Stomach (tissue), 19 donors: ENCODE measurements at places on chromosomes 7 and 10. TPM values are rescaled to one million over a fixed set of nuclear protein-coding genes. Genes with fewer than 3 reads are reported as not detected.

The FAM13C gene
- total RNA-seq = 47.3 TPM

The CDNF gene
- total RNA-seq = 212 TPM

DNA sequence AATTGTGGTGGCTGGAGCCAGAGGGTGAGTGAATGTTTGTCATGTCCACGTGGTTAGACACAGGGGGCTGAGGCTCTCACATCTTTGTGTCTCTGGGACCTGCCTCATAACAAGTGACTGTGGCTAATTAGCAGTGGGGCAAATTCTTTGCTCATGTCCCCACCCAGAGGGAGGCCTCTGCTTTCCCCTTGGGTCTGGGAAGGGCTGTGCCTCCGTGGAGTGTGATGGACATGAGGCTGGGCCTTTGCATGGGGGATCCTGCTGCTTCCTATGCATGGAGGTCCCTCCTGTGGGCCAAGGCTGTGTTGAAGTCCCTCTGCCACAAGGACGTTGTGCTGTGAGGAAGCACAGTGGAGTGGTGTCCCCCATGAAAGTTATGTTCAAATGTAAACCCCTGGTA, 327.4 kb upstream of the SHH start:
- H3K4me1 ChIP-seq = no peaks in the 10 kb centered on the region
- H3K36me3 ChIP-seq = no peaks in the 10 kb centered on the region
- no peak overlapping the region for H3K4me3 ChIP-seq
- no peak overlapping the region for H3K27ac ChIP-seq
- H3K27me3 ChIP-seq = no peaks in the 10 kb centered on the region

The CPA2 gene
- 65.8 TPM for total RNA-seq

DNA sequence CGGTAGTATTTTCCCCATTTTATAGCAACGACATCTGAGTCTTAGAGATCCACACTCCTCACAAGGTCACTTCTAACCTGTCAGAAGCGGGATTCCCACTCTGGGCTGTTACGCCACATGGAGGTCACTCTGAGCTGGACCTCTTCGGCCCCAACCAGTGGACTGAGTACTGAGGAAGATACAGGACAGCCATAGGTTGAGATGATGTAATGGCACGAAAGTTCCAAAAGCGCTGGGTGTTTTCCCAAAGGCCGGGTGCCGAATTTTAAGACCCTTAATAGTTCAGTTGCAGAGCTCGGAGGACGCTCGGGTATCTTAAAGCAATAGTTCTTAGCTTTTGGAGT, 699 bp downstream of the GHITM start:
- H3K4me3 ChIP-seq = peak overlapping the region; percentile 97
- no peaks in the 10 kb centered on the region for H3K27me3 ChIP-seq
- peaks cover 12% of the 10 kb centered on the region for H3K4me1 ChIP-seq
- H3K36me3 ChIP-seq = peaks cover 37% of the 10 kb centered on the region
- no peak for DNase-seq

DNA sequence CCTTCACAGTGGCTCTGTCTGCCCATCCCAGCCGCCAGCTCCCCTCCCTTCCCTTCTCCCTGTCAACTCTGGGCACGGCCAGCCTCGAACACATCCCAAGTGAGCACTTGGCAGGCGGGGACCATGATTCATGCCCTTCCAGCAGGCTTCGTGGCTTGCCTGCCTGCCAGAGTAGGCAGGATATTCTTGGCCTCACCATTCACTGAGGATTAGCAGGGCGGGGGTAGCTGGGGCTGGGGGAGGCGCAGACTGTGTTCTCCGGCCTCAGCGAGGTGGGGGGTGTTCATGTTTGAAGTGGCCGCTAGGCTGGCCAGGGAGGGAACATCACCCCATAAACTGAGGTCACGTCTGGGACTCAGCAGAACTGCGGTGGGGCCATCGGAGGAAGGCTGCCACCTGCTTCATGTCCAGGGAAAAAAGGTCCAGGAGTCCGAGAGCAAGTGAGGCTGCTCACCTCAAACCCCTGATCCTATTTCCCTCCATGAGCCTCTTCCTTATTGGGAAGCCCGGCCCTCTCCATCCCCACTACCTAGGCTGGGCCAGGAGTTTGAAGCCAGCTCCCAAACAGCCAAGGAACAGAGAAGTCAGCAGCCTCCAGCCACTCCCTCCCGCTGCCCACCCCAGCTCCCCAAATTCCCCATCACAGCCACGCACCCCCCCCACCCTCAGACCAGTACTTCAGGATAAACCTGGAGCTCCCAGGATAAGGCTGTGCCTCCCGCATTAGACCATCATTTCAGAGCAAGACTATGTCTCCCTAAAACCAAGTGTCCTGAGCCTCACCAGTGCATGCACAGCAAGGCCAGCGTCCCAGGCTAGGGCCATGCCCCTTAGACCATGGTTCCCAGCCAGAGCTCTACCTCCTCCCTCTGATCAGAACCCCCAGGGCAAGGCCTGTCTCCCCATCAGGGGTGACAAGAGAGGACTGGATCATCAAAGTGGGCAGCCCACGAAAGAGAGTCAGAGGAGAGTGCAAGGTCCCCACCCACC, 42.8 kb upstream of the RABGEF1 start:
- H3K36me3 ChIP-seq = no peaks in the 10 kb centered on the region
- H3K4me3 ChIP-seq = no peak overlapping the region
- H3K27ac ChIP-seq = peak overlapping the region; percentile 59

DNA sequence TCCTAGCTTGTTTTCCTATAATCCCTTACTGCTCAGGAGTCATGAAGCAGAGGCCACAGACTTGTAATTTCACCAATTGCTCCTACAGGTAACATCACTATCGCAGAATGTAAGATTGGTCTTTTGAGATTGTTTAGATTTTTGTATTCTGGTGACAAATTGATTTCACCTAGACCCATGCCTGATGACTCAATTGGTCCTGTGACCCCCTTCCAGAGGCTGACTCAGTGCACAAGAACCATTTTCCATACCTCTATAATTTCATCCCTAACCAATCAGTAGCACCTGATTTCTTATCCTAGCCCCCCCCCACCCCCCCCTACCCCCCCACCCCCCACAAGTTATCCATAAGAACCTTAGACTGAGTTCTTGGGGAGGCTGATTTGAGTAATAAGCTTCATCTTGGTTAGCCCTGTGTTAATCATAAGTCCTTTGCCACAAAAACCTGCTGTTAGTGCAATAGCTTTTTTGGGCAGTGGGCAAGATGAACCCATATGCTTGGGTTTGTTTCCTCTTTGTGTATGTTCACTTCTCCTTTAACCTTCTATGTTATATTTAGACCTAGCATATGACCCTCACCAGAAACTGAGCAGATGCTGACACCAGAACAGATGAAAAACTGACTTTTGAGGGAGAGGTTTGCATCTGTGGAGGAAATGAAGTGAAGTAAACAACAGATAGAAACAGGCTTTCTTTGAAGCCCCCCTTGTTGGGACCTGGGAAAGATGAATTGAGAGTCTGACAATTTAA, 187.1 kb downstream of the KIF20B start:
- peak; percentile 20 for DNase-seq
- peak overlapping the region; percentile 2 for H3K27ac ChIP-seq
- no peaks in the 10 kb centered on the region for H3K27me3 ChIP-seq
- H3K4me3 ChIP-seq = no peak overlapping the region
- H3K4me1 ChIP-seq = no peaks in the 10 kb centered on the region

DNA sequence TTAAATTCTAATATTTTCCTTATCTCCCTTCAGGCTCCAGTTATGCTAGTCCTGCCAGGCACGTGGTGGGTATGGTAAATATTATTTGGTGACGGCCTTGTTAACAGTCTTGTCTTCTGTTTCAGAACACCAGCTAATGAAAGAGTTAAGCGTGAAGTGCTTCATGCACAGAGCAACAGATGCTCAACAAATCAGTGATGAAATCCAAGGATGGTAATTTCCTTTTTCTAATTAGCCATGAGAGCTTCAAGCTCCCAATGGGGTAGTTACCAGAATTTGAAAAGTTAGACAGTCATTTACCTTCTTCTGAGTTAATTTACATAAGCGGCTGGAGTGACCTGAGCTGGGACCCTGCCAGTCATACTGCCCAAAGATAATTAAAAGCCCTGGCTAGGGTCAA, 1.9 kb upstream of the OTUD1 start:
- no peak for DNase-seq
- H3K27me3 ChIP-seq = no peaks in the 10 kb centered on the region
- H3K36me3 ChIP-seq = no peaks in the 10 kb centered on the region
- no peak overlapping the region for H3K4me3 ChIP-seq
- peaks cover 22% of the 10 kb centered on the region for H3K4me1 ChIP-seq
- no peak overlapping the region for H3K27ac ChIP-seq

DNA sequence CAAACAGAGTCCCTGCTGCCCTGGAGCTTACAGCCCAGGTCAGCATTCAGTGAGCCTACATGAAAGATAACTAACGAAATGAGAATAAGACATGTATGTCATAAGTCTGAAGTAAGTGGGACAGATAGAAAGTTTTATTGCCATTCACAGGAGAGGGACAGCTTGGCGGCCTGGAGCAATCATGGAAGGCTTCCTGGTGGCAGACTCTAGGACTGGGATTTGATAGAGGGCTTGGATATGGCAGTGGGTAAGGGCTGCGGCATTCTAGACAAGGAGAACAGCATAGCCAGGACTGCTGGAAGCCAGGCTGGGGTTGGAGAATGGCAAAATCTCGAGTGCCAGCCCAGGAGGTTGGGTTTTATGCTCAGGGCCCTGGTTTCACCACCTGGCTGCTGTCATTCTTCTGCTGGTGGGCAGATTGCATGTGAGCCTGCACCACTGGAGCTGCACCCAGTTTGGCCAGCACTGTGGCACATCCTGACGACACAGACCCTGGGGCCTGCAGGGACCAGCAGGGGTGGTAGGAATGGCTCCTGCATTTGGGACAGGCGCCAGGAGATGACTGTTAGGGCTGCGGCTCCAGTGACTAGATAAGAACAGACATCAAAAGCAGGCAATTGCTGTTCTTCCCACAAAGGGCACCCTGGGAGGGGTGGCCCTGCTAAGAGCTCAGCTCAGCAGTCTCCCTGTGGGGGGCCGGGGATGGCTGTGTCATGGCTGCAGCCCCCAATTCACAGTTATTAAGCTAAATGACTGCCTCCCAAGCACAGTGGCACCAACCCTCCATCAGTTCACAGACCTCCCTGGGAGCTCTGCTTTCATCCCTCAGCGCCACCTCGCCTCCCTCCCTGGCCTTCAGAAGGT, 161.1 kb downstream of the RPS24 start:
- H3K27ac ChIP-seq = no peak overlapping the region
- no peak for DNase-seq
- H3K27me3 ChIP-seq = no peaks in the 10 kb centered on the region
- no peaks in the 10 kb centered on the region for H3K4me1 ChIP-seq
- no peaks in the 10 kb centered on the region for H3K36me3 ChIP-seq

GRCh38 chr10:79239275-79239779, 107.9 kb upstream of the PPIF start:
- H3K27me3 ChIP-seq = no peaks in the 10 kb centered on the region
- H3K36me3 ChIP-seq = no peaks in the 10 kb centered on the region
- no peak overlapping the region for H3K4me3 ChIP-seq
- DNase-seq = peak; percentile 58
- peaks cover 42% of the 10 kb centered on the region for H3K4me1 ChIP-seq

The C10orf71 gene
- 0.18 TPM for total RNA-seq
